ENCODE measurements at places on chromosomes 11 and 22.
A peak's percentile ranks its signal among the peaks of the same experiment; 100 is the strongest.

GRCh38 chr22:39518144-39518786 lies 2.1 kb upstream of the ATF4 start:
- DNase-seq, result peak; percentile 60

- DNase-seq, result peak; percentile 94
Observed at GRCh38 chr11:13126430-13126829, 117.3 kb downstream of the RASSF10 start.

GRCh38 chr11:94799726-94800125 lies 31.6 kb downstream of the AMOTL1 start:
- DNase-seq, result no peak

- no peak for DNase-seq
Observed at GRCh38 chr11:76217653-76218160, 11.4 kb upstream of the WNT11 start.

DNA sequence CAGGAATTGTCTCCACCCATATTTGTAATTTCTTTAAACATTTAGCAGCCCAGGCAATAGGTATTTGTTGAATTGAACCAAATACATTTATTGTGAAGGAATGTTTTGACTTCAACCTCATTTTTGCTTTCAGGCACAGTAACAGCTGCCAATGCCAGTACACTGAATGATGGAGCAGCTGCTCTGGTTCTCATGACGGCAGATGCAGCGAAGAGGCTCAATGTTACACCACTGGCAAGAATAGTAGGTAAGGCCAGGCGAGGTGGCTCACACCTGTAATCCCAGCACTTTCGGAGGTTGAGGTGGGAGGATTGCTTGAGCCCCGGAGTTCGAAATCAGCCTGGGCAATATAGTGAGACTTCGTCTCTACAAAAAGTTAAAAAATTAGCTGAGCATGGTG lies 20.9 kb downstream of the ACAT1 start:
- no peak for DNase-seq

DNA sequence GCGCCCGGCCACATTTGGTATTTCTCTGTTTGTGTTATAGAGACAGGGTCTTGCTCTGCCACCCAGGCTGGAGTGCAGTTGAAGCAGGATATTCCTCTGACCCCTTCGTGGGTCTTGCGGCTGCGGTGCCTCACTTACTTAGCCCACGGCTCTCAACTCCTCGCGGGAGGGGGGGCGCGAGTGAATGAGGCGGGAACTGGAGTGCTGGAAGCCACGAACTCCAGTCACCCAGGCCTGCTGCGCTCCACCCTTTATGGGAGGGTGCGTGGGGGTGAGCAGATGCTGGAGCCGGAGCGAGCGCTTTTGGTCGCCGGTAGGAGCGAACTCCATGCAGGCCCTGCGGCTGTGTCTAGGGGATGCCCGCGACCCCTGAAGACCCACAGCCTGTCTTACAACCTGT lies 1.8 kb downstream of the C11orf54 start:
- no peak for DNase-seq

DNA sequence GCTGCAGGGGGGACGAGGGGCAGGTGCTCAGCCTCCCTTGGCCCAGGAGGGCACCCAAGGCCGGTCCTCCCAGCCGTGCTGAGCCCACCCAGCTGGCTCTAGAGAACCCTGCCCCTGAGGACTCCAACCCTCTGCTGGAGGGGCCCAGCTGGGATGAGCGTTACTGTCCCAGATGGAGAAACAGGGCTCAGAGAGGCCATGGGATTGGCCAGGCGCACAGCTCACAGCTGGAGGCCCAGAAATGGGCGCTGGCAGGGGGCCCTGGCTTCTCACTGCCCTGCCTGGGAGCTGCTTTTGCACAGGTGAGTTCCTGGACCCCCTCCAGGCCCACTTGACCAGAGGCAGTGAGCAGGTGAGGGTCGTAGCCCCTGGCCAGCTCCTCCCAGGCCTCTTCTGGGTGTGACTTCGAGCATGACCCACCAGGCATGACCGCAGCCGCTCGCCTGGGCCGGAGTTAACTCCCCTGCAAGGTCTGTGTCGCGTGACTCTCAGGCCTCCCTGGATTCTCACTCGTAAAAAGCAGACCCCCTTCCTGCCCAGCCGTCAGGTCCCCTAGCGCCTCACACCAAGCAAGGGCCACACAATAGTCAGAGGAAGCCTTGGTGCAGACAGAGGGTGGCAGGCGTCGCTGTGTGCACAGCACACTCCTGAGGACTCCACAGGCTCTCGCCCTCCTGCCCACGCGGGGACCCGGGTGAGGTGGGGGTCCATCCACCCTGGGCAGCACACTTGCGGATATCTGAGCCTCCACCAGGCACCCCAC lies 19.7 kb upstream of the IL17REL start:
- no peak for DNase-seq

DNA sequence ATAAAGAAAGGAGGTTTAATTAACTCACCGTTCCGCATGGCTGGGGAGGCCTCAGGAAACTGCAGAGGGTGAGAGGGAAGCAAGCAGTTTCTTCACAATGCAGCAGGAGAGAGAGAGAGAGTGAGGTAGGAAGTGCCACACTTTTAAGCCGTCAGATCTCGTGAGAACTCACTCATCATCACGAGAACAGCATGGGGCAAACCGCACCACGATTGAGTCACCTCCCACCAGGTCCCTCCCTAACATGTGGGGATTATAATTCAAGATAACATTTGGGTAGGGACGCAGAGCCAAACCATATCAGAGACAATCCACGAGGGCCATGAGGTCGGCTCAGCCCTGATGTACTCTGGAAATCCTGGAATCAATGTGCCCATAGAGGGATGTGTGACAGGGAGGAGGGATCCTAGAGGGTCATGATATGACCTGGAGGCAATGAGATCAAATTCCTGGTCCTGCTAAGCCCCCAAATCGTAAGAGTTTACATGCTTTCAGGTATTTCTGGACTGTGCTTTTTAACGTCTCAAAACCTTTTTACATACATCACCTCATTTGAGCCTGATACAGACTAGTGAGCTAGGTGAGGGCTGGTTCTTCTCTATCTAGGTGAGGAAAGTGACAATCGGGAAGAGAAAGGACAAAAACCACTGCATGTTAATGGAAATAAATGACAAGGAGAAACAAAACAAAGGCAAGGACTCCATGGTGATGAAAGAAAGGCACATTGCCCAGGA lies 19.5 kb upstream of the RASSF10 start:
- DNase-seq, result no peak

DNA sequence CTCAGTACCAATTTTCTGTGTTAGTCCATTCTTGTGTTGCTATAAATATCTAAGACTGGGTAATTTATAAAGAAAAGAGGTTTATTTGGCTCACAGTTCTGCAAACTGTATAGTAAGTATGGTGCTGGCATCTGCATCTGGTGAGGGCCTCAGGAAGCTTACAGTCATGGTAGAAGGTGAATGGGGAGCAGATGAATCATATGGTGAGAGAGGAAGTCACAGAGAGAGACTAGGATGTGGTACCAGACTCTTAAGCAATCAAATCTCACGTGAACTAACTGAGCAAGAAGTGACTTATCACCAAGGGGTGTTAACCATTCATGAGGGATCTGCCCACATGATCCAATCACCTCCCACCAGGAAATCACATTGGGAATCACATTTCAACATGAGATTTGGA lies 60.8 kb upstream of the ZBED5 start:
- no peak for DNase-seq

DNA sequence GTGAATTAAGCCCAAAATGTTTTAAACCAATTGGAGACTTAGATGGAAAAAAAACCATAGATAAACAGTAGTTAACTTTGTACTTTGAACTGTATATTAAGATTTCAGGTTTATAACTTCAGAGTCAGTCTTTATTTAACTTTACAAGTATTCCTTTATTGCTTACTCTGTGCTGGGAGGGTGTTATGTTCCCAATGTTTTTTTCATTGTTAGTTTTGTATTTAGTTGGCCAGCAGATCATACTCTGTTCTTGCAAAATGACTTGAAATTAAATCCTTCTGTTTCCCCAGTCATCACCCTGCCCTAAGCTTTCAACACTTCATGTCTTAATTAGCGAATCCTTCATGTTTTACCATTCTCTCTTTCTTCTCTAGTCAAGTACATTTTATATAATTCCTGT lies 25.3 kb downstream of the SIK2 start:
- DNase-seq, result no peak

DNA sequence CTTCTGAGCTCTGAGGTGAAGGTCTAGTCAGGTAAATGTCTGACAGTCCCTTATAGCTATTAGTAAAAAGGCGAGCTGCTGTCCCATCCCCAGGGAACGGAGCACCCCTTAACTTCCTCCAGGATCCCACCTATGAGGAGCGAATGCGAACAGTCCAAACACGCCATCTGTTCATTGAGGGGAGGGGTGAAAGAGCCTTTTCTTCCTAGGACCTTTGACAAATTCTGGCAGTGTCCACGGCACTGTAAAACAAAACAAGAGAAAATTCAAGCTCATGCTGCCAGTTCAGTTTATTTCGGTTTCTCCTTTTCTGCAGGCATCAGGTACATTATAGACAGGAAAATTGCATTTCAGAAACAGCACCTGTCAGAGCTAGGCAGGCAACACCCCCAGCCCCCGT lies 253.8 kb upstream of the CADM1 start:
- no peak for DNase-seq

DNA sequence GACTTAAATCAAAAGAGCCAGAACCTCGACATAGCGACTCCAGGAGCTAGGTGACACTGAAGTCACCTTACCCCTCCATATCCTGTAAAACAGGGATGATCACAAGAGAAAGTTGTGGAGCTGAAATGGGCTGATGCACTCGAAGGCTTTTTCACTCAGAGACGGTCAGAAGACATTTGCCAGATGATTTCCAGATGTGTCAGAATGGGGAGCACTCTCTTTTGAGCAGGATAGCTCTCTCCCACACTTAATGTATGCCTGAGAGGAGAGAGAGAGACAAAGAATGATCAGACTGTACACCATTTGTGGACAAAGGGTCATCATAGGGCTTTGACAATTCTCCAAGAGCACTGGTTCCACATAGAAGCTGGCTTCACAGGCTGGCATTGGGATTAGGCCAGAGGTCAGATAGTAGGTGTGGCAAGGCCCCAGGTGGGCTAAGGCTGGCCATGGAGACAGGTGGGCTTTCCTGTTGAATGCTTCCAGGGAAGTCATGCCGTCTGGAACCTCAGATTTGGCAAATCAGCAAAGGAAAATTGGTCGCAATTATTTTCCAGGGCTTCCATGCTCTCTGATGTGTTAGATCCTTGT lies 42.3 kb upstream of the ETS1 start:
- DNase-seq, result no peak

Data from choroid plexus epithelial cell (primary cell).